ENCODE measurements at places on chromosomes 11 and 22.

DNA sequence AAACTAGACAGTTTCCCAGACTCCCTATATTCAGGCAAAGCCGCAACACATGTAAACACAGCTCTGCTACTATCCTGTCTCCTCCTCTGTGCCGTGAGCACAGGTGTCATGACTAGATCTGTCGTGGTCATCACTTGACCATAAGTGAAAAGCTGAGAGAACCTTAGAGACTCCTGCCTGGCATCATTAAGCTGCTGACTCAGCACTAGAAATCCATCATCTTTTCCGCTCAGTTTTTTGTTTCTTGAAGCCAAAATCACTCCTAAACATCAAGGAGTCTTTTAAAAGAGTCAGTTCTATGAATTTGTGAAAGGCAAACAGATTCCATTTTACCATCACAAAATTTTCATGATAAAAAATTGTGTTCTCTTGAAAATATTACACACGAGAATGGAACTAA, 102.5 kb upstream of the TP53AIP1 start:
- DNase-seq = no peak

DNA sequence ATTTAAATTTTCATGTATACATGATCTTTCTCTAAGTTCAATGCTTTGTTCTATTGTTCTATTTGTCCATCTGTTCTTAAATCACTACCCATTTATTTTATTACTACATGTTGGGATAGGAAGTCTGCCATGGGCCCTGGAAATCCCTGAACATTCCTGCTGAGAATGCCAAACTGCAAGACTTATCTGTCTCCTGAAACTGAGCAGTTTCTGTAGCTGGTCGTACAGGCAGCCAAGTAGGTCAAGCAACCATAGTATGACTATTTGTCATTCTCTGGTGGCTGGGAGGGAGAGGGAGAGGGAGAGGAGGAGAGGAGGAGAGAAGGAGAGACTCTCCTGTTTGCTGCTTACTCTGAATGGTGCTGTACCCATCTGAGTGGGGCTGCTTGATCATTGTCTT, 82.8 kb upstream of the SNX19 start:
- no peak for DNase-seq

GRCh38 chr11:84103096-84103495, 816.9 kb upstream of the CCDC90B start:
- peak; percentile 82 for DNase-seq

- DNase-seq = no peak
These were observed 44.5 kb downstream of the LRRC4C start for GRCh38 chr11:41414771-41415440.

DNA sequence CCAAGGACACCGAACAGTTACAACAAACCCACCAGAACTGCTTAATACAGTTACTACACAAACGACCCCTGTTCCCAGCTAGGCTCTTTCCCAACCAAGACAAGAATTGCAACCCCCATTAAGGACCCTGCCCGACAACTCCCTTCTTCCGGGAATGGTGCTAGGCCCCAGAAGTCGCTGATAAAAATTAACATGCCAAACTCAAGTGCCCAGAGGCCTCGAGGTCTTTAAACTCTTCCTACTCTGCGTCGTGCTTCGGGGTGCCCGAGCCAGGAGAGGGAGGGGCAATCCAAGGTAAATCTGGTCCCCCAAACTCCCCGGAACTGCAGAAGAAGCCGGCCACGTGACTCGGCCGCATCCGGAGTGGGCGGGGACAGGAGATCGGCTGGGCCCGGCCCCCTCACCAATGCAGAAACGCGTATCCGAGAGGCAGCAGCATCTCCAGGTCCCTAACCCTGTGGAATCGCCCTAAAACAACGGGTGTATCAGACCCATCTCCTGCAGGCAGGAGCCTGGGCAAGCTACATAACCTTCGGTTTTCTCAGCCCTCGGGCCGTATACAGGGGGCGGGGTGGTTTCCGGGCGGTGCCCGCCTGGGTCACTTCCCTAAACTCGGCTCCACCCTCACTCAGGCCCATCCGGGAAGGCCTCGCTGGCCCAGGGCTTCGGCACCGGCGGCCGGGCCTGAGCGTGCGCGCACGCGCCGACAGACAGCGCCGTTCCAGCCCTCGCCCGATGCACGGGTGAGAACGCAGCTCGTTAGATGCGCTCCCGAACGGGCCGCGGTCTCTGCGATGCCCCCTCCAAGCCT, 1.1 kb downstream of the CFL1 start:
- peak; percentile 73 for DNase-seq

DNA sequence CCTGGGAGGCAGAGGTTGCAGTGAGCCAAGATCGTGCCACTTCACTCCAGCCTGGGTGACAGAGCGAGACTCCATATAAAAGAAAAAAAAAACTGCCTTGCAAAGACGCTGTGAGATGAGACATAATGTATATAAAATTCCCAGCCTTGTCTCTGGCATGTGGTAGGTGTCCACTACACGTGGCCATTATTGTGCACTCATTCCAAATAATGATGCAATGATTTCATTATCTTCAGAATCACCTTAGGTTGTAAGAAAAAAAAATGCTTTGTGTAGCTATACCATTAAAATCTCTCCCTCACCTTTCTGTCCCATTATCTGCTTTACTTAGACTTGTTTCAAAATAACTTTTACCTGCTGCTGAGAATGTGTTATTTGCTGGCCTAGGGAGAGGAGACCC, 41.6 kb downstream of the C11orf96 start:
- no peak for DNase-seq

DNA sequence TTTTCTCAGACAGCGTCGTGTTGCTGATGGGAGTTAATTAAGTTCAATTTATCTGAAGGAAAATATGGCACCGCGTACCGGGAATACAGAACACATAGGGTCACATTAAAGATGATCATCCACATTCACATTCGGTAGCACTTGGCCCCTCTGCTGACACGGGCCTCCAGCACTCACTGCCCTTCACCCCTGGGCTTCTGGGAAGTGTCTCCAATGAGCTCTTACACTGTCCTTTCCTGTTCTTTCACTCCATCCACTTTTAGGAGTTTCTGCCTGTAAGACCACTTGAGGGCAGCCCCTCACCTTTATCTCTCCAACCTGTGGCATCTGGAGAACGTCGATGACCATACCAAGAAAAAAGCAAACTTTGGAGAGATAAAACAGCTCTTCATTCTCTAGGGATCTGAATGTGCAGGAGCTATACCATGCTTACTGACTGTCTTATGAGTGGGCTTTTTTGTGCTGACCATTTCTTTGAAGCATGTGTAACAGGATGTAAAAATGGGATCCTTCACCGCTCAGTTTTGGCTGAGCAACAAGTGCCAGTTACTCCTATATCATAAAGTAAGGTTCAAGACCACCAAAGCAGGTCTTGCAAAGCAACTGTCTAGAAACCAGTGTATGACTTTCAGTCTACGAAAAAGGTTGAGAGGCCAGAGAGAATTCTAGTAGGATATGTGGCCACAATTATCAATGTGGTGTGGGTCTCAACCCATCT, 1.1 kb upstream of the SERGEF start:
- peak; percentile 25 for DNase-seq

DNA sequence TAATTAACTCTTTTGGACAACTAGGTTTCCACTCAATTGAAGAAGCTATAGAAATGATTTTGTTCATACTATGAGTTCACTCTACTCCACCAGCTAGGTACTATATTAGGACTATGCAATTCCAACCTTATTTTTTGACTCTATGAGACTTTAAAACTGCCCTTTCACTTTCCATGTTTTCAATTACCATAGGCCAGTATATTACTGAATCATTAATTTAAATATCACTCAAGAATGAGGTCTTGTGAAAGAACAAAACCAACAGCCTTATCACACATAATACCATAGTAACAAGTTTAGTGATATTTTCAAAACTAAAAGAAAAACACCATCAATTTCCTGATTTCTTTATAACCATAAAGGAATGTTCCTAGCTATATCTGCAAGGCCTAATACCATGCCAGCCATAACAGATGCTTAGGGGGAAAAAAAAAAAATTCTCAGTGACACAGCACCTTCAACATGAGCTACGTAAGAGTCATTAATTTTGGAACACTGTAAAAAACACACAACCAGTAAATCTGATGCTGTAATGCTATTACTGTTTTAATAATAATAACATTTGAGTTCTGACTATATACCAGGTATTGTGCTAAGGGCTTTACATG, 6.1 kb downstream of the DCUN1D5 start:
- no peak for DNase-seq

DNA sequence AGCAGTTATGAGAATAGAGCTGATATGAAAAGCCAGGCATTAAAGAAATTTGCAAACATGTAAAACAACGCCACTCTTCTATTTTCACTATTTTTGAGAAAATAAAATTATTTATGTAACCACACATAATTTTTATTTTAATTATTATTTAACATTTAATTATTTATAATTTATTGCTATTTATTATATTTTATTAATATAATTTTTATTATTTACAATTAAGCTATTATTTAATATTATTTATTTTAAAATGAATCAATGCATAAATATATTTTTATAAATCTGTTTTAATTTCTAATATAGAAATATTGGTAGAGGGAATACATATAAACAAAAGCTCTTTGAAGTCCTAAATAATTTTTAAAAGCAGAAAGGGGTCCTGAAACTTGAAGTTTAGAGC, 36.7 kb downstream of the KIF18A start:
- no peak for DNase-seq

DNA sequence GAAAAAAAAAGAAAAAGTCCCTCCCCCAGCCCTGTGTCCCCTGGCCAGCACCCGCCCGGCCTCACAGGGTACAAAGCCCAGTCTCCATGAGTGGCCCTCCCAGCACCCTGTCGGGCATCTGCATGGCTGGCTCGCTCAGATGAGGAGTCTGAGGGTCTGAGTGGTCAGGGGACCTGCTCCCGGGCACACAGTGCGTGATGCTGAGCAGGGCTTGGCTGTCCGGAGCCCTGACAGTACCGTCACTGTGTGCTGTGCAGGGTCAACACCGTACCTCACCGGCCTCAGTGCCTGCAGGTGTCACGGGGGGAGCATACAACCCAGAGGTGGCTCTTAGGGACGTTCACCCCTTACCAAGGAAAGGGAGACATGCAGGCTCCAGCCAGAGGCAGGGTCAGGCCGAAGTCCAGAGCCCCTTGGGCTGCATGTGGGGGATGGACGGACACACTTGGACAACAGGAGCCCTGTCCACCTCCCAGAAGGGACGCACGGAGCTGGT, 3.6 kb upstream of the PLXNB2 start:
- DNase-seq = no peak

DNA sequence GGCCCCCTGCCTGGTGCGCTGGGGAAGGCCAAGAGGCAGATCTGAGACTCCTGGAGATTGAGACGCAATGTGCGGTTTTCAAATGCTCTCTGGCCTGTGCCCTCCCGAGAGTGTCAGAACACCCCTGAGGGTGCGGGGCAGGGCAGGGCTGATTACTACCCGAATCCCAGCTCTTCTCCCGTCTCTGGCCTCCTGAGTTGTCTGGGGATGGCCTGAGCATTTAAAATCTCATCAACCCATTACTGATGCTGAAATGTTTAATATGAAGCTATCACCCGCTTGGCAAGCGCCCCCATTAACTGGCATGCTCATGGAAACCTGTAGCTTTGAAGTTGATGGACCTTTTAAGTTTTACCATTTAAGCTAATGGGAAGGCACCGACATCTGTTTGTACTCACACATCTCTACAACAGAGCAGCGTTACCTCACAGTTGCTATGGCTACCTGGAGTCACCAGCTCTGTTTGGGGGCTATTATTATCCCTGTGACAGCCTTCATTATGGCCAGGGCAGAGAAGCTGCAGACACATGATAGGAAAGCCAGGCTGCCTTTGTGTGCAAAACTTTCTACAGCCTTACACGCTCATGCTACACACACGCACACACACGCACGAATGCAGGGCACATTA, 3.6 kb upstream of the MB start:
- peak; percentile 20 for DNase-seq

GRCh38 chr22:46537225-46537945, at the start of gene CELSR1:
Gene CELSR1 (minus strand): TSS chr22:46537620. CDS start chr22:46537170, 450 bp downstream.
- peak; percentile 41 for DNase-seq

- peak; percentile 37 for DNase-seq
These were observed 32.4 kb downstream of the NECTIN1 start for GRCh38 chr11:119696378-119697222.

- DNase-seq = peak; percentile 46
These were observed 103.6 kb downstream of the TRIM29 start for GRCh38 chr11:120034176-120034875.

Data from NCI-H345 (cell line).